ENCODE measurements at places on chromosomes 6 and 20.

DNA sequence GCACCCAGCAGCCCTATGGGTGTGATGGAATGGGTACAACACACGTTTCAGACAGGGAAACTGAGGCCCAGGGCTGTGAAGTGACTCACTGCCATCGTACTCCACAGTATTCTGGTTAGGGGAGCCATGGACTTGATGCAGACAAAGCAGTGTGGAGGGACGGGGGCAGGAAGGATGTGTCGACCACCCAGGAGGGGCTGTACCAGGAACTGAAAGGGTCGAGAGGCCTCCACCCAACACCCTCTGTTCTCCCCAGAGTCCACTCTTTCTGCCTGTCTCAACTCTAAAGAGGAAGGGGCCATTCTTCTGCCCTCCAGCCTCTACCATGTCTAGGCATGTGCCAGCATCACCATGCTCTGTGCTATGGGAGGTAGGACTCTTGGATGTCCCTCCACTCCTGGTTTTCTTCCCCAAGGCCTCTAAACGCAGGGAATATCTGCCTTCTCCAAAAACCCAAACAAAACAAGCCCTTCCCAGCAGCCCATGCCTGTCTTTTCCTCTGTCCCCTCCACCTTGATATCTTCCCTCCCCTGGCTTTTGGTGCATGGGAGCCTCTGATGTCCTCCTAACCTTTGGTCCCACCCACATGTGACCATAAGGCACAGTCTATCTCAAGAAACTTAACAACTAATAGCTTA is 7.4 kb downstream of the SLC22A1 start:
- no peak for DNase-seq

DNA sequence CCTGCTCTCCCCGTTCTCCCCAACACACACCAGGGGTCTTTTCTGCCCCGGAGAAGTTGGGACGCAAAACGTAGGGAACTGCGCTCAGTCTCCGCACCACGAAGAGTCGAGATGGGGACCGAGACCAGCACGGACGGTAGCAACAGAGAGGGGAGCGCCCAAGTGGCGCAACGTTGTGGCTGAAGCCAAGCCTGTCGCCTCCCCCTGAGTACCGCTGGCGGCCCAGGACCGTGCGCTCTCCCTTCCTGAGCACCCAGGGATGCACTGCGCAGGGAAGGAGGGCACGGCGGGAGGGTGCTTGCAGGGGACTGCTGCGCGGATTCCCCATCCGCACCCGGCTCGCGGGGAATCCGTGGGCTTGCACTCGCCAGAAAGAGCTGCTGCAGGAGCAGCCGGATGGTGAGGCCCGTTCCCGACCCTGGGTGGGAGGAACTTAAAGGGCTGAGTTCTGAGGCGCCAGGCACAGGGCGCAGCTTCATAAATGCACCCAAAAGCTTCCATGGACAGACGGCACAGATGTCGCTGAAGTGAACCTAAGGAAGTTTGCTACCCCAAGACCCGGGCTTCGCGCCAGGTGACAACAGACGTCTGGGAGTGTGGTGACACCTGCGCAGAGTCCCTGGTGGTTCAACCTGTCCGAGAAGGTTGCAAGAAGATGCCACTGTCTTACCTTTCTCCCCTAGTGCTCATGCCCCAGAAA is 178.7 kb downstream of the TBXT start:
- DNase-seq, result peak; percentile 11

GRCh38 chr6:110950440-110950839 is 8.1 kb upstream of the GTF3C6 start:
- DNase-seq, result no peak

GRCh38 chr6:142407685-142408273 is 106.0 kb downstream of the ADGRG6 start:
- DNase-seq, result no peak

DNA sequence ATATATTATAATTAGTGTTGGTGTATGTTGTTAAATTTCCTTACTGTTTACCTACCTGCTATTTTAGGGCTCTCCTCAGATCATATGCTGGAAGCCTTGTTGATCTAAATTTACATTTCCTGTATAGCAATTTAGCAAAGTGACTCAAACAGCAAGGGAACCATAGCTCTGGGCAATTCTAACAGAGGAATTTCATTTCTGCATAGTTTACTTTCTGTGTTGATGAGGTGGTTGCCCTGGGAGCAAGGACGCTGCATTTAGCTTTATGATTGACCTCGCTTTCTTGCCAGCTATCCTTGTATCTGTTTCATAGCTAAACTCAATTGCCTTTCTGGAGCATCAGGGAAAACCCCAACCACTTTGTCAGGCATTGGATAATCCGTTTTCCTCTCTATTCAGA is 810.8 kb downstream of the GRIK2 start:
- no peak for DNase-seq

Data from cardiac fibroblast (primary cell).